ENCODE measurements at places on chromosomes 12 and 14.

DNA sequence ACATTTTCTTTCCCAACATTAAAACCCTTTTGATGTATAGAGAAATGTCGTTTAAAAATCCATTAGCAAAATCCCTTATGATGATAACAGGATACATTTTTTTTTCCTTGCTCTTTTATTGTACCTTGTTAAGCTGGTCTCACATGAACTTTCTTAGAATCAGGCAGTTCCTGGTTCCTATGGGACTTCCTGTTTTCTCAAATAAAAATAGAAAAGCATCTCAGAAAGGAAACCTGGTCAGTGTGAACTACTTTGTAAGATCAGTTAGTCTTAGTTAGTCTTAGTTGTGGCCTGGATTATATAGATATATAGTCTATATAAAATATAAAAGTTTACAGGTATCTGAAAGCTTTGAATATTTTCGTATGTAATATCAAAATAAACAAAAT lies 40.3 kb downstream of the LEMD3 start:
- H3K4me1 ChIP-seq = no peaks in the 10 kb centered on the region
- peaks cover 17% of the 10 kb centered on the region for H3K36me3 ChIP-seq
- no peak overlapping the region for H3K27ac ChIP-seq
- no peaks in the 10 kb centered on the region for H3K27me3 ChIP-seq
- H3K4me3 ChIP-seq = no peak overlapping the region

GRCh38 chr14:64232095-64232838 lies 61.9 kb downstream of the ESR2 start:
- no peaks in the 10 kb centered on the region for H3K27me3 ChIP-seq
- DNase-seq = no peak
- no peaks in the 10 kb centered on the region for H3K4me1 ChIP-seq

DNA sequence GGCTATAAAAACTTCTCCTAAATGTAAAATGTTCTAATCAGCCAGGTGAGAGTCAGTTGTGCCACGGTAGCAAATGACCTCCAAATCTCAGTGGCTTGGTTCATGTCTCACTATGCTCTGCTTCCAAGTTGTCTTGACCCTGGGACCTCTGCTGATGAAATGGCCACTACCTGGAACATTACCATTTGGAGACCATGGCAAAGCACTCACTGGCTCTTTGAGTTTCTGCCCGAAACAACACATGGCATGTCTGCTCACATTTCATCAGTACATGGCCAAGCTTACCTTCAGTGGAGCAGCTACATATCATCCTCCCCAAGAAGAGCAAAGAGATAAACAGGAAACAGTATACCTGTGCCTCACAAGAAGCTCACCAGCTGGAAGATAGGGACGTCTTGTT lies 40.2 kb downstream of the PLEKHG7 start:
- no peaks in the 10 kb centered on the region for H3K36me3 ChIP-seq
- no peak overlapping the region for H3K4me3 ChIP-seq
- no peak for DNase-seq
- no peak overlapping the region for H3K27ac ChIP-seq
- H3K27me3 ChIP-seq = no peaks in the 10 kb centered on the region

DNA sequence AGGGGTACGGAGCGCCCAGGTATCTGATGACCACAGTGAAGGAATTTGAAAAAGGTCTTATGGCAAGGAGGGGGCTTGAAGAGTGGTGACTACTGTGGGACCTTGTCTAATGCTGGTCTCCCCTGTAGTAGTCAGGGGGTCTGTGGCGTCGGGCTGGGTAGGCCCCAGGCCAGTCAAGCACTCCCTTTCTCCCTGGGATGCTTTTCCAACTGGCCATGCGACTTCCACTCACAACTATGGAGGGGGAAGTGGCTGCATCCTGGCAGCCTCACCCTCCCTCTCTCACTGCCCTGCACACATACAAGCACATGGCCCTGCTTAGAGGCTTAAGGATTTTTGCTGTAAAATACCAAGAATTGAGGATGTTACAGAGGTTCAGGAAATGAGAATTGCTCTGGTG lies 4.1 kb downstream of the TSPAN11 start:
- H3K4me1 ChIP-seq = no peaks in the 10 kb centered on the region
- no peak overlapping the region for H3K4me3 ChIP-seq
- no peak overlapping the region for H3K27ac ChIP-seq
- peak; percentile 35 for DNase-seq

DNA sequence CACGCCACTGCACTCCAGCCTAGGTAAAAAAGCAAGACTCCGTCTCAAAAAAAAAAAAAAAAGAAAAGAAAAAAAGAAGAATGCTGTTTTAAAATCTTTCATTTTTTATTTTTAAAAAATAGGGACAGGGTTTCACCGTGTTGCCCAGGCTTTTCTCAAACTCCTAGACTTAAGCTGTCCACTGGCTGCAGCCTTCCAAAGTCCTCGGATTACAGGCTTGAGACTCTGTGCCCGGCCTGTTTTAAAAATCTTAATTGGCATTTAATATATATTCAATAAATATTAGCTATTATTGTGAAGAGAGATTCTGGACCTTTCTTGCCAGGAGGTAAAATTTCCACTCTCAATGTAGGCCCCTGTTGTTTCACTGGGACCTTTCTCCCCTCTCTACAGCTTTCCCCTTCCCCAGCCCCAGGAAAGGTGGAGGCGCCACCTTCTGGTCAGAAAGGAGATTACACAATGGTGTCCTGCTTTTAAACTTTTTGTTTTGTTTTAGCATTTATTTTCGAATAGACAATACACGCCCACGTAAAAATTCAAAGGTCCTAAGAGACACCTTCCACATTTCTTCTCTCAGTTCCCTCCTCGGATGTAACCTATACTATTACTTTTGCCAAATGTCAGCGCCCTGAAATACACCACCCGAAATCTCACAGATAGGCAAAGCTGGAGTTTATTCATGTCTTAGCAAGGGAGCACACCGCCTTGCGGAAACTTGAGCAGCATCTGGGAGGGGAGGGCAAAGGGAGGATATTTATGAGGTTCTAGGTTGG lies 23.8 kb upstream of the PHC1 start:
- no peaks in the 10 kb centered on the region for H3K4me1 ChIP-seq
- H3K4me3 ChIP-seq = peak overlapping the region; percentile 66
- H3K27me3 ChIP-seq = no peaks in the 10 kb centered on the region
- peak; percentile 91 for DNase-seq
- H3K36me3 ChIP-seq = no peaks in the 10 kb centered on the region
- no peak overlapping the region for H3K27ac ChIP-seq

GRCh38 chr12:43098766-43099550 lies 453.0 kb downstream of the ADAMTS20 start:
- peaks cover 3% of the 10 kb centered on the region for H3K4me1 ChIP-seq
- no peaks in the 10 kb centered on the region for H3K36me3 ChIP-seq
- no peaks in the 10 kb centered on the region for H3K27me3 ChIP-seq
- DNase-seq = no peak

DNA sequence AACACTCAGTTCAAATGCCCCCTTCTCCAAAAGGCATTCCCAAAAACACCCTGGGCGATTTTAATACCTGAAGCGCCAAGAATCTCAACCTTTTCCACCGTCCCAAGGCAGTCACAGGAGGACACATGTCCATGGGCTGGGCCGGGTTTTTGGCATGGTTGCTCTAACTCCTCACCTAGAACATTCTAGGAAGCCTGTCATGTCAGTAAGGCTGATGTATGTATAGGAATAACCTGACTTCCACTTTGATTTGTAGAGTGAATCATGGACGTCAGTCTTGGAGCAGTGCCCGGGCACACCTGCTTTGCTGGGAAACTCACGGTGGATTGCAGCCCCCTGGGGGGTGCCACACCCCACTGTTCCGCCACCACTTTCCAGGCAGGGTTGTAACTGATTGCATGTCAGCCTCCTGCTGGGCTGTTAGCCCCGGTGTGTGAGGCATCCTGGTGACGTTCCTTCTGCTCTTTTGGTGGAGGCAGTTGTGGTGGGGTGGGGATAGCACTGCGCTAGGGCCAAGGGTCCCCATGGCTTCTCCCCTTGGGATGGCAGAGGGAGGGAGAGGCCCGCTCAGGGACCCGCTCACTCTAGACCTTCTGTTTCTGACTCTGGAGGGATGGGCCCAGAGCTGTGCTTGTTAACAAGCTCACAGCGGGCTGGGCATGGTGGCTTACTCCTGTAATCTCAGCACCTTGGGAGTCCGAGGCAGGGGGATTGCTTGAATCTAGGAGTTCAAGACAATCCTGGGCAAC lies 35.2 kb upstream of the FAM181A start:
- H3K27me3 ChIP-seq = no peaks in the 10 kb centered on the region
- H3K27ac ChIP-seq = no peak overlapping the region
- no peak overlapping the region for H3K4me3 ChIP-seq
- peaks cover 10% of the 10 kb centered on the region for H3K4me1 ChIP-seq
- peak; percentile 61 for DNase-seq

DNA sequence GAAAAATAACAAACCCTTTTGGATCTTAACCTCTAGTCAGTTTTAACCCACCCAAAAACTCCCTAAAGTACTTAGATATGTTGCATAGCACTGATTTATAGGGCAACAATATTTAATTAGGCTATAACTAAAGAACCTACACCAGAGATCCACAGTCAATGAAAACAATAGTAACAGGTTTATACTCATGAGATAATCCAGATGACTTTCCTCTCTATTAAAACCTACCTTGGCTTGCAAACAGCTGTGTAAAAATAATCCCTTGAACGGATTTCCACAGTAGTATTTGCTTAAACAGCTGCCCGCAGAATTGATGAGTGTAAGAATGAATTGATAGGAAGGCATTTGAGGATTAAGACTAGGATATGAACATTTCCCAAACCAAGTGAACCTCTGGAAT lies 104.3 kb upstream of the PTPRR start:
- no peak for DNase-seq
- H3K27me3 ChIP-seq = no peaks in the 10 kb centered on the region
- no peaks in the 10 kb centered on the region for H3K4me1 ChIP-seq
- H3K27ac ChIP-seq = no peak overlapping the region
- H3K36me3 ChIP-seq = no peaks in the 10 kb centered on the region

Data from endodermal cell (in vitro differentiated cells).